ENCODE measurements at places on chromosomes 7 and 10.

- no peak for DNase-seq
Measured at GRCh38 chr10:10914144-10914543, 103.5 kb upstream of the CELF2 start.

DNA sequence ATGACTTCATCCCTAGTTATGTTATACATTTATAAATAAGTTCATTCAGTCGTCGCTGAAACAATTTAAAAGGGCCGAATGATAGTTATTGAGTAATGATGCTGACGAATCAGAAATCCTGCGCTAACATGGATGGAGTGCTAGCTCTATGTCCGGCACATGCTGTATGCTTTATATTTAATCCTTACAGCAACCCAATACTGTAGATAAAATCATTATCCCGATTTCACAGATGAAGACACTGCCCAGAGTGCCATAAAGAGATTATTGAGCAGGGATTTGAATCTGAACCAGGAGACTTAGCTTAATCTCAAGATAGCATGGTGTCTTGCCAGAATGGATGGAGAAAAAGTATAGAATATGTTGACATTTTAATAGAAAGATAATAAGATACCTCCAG is 1.1 kb upstream of the ICA1 start:
- DNase-seq = no peak

- no peak for DNase-seq
Measured at GRCh38 chr7:36315309-36315944, 74.2 kb upstream of the ANLN start.

DNA sequence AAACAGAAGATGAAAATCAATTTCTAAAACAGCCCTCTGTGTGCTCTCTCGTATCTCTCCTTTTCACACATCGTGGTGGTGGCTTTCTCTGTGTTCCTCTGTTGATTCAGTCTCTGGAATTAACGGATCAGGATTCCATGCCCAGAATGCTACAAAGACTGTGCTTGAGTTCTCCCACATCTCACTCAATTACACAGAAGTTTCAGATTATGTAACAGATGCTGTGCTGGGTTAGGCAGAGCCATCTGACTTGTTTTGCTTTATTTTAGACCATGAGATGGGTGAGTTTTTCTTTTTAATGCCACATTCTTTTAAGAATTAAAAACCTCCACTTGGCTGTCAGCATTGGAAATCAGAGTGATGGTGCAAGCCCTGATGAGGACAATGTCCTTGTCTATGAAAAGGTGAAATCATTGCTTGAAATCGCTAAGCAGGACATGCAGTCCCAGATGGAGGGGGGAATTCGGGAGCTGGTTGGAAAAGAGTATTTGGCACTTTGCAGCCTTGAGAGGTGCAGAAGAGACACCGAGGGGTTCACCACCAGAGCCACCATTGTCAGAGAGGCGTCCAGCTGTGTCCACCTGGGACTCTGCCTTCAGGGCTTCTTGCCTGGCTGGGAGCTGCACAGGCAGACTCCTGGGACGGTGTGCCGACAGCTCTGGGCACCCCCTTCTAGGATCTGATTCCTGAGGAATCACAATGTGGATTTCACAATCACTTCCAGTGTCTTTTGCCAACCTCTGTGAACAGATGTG is 80.4 kb downstream of the EGFR start:
- DNase-seq = no peak

DNA sequence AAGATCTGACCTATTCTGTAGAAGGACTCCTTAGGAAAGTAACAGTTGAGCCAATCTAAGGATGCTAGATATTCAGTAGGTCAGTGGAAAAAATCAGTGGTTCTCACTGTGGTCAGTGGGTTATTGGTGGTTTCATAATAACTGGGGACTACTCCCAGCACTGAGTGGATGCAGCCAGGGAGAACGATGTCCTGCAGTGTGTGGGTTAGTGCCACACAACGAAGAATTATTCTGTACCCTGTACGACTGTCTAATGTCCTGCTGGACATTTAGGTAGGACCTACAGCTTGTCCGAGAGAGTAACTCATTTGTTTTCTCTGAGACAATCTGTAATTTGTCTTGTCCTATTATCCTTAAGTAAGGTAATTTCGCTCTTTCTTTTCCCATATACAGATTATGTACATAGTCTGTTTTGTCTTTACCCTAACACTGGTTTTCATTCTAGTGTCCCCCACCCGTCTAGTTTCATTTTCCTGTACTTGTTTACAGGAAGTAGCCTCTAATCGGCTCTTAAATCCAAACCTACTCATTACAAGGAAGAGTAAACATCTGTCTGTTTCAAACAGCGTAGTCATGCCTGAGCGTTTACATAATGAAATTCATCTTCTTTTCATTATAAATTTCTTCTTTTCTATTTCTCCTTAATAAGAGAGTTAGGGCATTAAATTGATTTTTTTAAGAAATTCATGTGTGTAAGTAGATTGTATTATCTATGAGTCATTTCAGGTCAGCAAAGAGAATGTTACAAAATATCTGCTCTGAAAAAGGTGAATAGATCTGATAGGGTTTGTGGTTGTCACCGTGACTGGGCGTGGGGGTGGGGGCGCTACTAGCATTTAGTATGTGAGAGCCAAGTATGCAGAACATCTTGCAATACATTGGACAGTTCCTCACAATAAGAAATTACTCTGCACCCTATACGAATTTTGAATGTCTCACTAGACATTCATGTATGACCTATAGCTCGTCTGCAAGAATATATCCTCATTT is 8.3 kb upstream of the ZC3HAV1L start:
- peak; percentile 81 for DNase-seq

DNA sequence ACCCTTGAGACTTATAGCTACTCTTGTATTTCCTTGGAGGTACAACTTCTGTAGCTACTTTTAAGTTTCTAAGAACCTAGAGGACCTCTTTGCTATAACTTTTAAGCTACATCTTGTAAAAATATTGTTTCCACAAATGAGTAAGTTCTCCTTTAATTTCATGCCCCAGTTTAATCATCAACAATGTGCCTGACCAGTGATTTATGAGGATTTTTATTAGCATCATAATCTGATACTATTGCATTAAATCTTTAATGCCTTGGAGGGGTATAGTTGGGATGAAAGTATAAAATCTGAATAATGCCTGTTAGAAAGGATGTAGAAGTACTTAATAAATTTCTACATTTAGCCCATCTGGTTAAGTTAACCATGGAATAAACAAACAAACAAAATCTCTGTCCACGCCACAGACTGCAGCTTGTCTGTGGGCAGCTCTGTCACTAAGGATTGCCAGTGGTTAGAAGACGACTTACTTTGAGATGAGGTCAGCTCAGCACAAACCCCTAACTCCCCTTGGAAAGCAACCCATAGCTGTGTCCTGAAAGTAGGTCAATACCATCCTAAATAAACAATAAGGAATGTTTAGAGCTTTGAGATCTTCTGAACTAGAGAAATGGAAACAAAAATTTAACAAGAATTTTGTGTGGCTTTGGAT is 18.3 kb downstream of the UBE2D1 start:
- DNase-seq = no peak

DNA sequence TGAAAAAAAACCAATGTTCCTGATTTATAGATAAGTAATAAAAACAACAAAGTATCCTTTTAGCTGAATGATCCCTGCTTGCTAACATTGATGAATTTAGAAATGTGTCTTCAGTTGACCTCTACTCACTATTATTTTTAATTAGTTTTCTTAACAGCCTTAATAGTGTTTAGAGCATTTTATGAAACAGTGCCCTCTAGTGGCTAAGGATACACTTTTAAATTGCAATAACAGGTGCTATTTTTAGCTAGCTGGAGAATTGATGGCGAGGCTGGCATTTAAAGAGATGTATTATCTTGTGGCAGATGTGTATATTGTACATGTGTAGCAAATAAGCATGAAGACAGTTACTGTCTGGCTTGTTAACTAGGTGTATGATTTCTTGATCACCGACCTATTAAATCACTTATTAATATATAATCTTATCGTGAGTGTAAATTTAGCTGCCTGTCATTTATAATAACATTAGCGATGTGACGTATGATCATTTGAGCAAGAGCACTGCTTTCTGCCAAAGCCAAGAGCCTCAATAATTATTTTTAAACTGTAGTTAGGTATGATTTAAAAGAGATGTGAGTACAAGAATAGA is 451.9 kb downstream of the DPP6 start:
- DNase-seq = peak; percentile 23

- DNase-seq = no peak
Measured at GRCh38 chr7:101576998-101577397, 52.1 kb downstream of the MYL10 start.

DNA sequence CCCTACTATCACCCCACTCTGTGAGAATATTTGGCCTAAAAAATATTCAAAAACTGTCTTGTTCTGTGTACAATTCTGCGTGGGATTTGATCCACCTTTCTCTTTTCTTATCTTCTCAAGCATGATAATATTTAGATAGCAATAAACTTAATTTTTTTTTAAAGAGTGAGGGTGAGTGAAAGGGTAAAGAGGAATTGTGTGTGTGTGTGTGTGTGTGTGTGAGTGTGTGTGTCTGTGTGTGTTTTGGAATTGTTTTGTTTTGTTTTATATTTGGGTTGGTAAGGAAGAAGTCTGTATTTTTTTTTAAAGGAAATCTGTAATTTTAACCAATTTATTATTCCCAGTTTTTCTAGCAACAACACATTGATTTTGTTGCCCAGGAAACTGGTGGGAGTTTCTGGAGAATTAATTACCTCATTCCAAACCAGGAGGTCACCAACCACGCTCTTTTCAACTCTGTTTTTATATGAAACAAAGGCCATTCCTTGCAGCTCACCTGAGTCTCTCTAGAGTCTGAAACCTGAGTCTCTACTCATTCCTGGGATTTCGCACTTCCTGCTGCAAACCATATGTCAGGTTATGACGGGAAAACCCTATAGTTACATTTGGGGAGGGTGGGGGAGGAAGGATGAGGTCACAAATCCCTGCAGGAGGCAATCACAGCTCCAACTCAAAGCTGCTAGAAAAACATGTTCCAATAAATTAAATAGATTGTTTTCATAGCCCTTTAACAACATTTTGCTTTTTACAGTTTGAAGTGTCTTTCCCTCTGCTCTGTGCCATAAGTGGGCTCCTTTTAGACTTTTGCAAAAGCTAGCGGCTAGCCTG is 38.1 kb upstream of the XPNPEP1 start:
- no peak for DNase-seq

DNA sequence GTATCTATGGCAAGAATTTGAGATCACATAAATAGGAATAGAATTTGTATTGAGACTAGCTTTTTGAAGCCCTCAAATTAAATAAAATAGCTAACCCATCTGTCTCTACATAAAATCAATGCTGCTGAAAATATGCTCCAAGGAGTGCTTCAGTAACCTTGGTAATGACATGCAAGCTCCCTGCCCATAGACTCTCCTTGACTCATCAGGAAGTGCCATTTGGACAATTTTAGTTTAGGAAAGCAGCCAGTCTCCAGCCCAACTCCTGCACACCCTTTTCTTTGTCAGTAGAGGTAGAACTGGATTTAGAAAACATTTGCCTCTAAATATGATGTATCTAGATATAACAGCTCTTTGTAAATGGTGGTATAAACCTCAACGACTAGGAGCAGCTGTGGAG is 69.9 kb upstream of the PTPRZ1 start:
- DNase-seq = no peak

DNA sequence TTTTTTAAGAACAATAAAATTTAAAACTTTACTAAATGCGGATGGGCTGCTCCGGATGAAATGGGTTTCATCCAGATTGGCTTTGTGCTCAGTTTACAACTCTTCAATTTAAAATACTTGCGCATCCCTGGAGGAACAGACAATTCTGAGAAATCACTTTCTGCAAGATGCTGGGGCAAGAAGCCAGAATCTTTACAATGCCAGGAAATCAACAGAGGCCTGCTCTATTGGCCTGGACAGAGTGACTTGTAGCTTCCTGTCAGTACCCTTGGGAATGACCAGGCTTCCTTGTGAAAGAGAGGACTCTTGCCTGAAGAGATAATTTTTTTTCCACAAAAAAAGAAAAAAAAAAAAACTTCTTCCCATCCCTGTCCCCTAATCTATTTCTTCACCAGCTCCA is 3.9 kb upstream of the FAM13C start:
- DNase-seq = no peak

DNA sequence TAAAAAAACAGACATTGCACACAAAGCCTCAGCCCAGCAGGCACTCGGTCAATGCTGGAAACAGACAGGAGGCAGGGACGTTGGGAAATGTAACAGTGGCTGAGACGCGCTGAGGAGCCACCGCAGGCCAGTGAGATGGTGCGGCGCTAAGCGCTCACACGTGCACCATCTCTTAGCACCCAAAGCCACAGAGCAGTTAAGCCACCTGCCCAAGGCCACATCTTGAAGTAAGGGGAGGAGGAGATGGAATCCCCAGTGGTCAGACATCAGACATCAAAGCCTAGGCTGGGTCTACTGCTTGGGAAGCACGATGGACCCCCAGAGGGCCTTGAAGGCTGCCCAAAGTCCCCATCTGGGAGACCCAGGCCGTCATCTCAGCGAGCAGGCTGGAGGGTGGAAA is 15.6 kb downstream of the LAT2 start:
- DNase-seq = no peak

- DNase-seq = peak; percentile 55
Measured at GRCh38 chr10:88389456-88389855, 193.7 kb downstream of the RNLS start.

DNA sequence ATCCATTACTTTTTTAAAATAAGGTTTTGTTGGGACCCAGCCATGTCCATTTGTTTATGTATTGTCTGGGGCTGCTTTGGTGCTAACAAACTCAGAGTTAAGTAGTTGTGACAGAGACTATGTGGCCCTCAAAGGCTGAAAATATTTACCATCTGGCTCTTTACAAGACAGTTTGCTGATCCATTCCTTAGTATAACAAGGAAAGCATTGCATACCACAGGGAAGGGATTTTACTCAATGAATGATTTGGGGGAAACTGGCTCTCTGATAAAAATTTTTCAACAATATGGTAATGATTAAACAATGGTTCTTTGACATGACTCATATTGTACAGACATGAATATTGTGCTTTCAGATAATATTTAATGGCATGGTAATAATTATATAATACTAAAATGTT is 738.1 kb downstream of the KCNMA1 start:
- no peak for DNase-seq

DNA sequence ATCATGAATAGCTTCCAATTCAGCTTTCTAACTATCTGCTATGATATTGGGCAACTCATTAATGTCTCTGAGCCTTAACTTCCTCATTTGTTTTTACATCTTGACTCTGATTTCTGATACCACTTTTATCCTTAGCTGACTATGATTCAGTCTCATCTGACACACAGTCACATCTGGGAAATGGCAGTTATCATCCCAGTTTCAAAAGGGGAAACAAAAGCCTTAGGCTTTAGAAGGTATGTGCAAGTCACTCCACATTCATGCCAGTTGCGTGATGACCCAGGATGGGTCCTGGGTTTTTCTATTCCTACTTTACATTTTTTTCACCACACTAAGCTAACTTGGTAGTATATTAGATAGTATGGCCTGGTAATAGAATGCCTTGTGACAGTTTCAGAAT is 12.7 kb downstream of the SCIN start:
- no peak for DNase-seq

DNA sequence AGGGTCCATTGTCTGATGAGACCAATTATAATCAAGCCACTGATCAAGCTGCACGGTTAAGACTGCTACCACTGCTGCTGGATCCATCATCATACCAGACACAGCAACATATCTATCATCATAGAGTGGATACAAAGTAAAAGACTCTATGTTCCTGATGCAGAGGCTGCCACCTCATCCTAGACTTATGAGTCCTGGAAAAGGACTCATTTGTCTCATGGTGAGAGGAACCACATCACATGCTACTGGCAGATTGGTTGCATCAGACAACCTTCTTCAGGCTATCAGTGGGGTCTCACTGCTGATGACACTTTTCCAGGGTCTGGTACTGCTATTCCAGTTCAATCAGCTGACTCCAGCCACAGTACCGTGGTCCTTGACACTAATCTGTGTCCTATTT is 79.0 kb downstream of the ABI1 start:
- peak; percentile 14 for DNase-seq

GRCh38 chr7:495761-496321 is 23.8 kb downstream of the PDGFA start:
- DNase-seq = no peak
